H54 (cell line): ENCODE measurements at places on chromosomes 6 and 20.

DNA sequence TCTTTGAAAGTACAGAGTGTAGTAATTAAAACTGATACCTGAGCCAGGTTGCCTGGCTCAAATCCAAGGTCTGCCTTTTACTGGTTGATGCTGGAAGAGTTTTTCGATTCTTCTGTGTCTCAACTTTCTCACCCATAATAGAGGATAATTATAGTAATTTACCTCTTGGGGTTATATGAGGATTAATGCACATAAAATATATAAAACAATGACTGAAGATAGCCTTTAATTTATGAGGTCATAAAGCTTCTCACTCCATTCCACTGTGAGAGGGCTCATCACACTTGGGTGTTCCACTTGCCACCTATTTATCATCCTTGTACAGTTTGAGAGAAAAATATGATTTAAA is 10.2 kb downstream of the HLA-DRB5 start:
- DNase-seq: no peak

DNA sequence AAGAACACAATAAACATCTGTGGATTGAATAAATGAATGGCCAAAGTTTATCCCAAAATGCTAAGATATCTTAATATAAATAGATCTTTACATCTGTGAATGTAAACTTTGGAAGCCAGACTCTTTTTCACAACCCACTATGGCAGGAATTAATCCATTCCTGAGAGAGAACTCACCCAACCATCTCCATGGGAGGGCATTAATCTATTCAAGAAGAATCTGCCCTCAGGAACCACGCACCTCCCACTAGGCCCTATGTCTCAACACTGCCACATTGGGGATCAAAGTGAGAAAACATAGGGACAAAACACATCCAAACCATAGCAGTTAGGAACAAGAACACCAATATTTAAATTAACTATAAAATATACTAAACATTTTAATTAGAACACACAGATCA is 3.4 kb downstream of the UBE3D start:
- no peak for DNase-seq

GRCh38 chr6:79984261-79984660 is 20.2 kb upstream of the TTK start:
- no peak for DNase-seq

GRCh38 chr20:39489986-39490560 is 527.9 kb downstream of the DHX35 start:
- DNase-seq: no peak

- no peak for DNase-seq
Measured at GRCh38 chr6:73421534-73421933, 26.9 kb downstream of the DDX43 start.

DNA sequence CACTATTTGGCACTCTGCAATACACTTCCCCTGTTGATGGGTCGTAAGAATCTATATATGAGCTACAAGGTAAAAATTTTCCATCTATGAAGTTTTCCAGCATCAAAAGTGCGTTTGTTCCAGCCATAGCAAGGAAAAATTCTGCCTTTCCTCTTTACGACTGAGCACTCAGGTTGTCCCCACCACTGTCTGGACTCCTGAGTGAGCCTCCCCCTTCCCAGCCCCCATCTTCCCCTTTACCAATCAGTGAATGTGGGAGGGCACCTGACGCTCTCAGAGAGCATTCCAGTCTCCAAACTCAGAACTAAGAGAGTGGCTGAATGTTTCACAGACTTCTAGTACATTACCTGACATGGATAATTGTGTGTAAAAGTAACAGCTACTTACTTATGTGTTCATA is at the start of gene ALDH8A1:
Gene ALDH8A1, minus strand, starts transcription at position 175 of the 400 bp plus-strand sequence. Its CDS starts 48 bp downstream, at position 127.
- no peak for DNase-seq

GRCh38 chr6:133245422-133245903 is 4.3 kb downstream of the EYA4 start:
- DNase-seq: no peak

- no peak for DNase-seq
Measured at GRCh38 chr6:22091424-22091948, 205.3 kb downstream of the PRL start.

DNA sequence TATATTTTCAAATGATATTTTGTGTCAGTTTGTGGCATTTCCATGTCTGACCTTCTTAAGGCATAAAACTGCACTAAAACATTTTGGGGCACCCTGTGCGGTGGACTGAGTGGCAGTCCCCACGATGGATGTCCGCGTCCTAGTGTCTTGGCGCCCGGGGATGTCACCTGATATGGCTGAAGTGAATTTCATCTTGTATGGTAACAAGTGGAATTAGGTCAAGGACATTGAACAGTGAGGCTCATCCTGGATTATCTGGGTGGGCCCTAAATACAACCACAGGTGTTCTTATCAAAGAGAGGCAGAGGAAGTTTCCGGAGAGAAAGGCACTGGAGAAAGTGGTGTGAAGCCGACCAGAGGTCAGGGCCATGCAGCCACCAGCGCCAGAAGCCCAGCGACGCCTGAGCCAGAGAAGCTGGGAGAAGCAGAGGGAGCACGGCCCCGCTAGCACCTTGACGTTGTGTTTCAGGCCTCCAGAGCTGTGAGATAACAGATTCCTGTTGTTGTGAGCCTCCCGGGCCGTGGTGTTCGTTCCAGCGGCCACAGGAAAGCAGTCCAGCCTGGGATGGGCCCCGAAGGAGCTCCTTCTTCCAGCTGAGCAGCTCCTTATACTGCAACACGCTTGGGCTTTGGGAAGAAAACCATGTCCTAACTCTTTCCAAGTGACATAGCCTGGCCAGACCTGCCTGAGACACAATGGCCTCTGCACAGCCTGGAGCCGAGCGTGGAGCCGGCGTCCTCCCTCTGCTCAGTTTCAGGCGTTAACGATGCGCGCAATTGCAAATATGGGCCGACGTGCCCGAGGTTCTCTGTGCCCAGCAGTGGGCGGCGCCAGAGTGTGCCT is 22.5 kb downstream of the THBS2 start:
- DNase-seq: no peak

- no peak for DNase-seq
Measured at GRCh38 chr6:26349964-26350857, 14.8 kb upstream of the BTN3A2 start.

DNA sequence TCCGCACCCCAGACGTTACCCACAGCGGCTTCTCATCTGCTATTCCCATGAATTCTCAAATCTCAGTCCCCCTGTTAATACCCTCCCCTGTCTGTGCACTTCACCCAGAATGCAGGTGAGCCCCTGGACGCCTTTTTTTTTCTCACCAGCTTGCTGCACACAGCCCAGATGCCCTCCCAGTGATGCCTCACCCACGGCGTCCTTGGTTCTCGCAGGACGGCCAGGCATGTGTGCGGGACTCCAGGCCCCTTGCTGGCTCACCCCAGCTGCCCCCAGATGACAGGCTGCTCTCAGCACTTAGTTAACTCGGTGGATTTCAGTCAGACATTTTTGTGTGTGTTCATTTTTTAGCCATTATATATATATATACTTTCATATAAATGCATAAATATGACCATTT is 25.4 kb upstream of the PI16 start:
- DNase-seq: no peak

- DNase-seq: no peak
Measured at GRCh38 chr20:22470620-22471026, 113.7 kb downstream of the FOXA2 start.

GRCh38 chr6:42221546-42221945 is 3.9 kb upstream of the MRPS10 start:
- DNase-seq: no peak

- DNase-seq: peak; percentile 78
Measured at GRCh38 chr20:47181056-47181862, 175.2 kb downstream of the ZMYND8 start.

- DNase-seq: peak; percentile 68
Measured at GRCh38 chr20:3209257-3209945, at the start of gene ITPA. Gene ITPA (plus strand): TSS chr20:3209498. CDS start chr20:3209552, 54 bp downstream.

GRCh38 chr6:111219785-111220184 is 132.5 kb downstream of the SLC16A10 start:
- DNase-seq: no peak

DNA sequence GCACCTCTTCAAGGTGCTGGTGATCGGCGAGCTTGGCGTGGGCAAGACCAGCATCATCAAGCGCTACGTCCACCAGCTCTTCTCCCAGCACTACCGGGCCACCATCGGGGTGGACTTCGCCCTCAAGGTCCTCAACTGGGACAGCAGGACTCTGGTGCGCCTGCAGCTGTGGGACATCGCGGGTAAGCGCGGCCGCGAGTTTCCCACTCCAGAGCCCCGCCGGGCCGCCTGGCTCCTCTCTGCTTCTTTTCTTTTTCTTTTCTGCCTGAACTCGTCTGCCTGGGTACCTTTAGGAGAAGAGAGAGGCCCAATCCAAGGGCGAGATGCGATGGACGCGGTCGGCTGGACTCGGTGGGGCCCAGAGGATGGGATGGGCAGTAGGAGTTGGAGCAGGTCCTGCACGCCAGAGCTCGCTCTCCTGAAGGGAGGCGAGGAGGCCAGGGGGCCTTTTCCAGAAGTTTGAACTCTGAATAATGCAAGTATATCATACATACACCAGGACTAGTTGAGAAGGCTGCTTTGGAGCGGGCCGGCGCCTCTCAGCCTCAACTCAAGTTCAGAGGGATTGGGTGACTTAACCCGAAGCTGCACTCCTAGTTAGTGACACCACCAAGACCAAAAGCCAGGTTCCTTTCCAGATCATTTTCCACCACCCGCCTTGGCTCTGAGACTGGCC is 445 bp downstream of the RAB32 start:
- DNase-seq: peak; percentile 7

DNA sequence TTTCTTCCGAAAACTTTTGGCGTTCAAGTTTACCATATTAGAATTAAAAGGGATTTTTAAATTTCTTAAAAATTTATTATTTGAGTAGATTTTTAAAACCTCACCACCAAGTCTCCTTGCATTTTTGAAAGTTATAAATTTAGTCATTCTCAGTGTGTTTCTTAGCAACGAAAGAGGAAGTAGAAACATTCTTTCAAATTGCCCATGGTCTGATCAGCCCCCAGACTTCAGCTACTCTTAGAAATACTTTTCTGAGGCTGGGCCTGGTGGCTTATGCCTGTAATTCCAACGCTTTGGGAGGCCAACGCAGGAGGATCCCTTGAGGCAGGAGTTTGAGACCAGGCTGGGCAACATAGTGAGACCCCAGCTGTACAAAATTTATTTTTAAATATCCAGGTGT is 15.1 kb upstream of the RTF2 start:
- no peak for DNase-seq

- peak; percentile 38 for DNase-seq
Measured at GRCh38 chr6:16760516-16761470, at the start of gene ATXN1. Gene ATXN1 (minus strand): TSS chr6:16761460.

- DNase-seq: no peak
Measured at GRCh38 chr6:163667372-163668060, 253.0 kb downstream of the QKI start.

DNA sequence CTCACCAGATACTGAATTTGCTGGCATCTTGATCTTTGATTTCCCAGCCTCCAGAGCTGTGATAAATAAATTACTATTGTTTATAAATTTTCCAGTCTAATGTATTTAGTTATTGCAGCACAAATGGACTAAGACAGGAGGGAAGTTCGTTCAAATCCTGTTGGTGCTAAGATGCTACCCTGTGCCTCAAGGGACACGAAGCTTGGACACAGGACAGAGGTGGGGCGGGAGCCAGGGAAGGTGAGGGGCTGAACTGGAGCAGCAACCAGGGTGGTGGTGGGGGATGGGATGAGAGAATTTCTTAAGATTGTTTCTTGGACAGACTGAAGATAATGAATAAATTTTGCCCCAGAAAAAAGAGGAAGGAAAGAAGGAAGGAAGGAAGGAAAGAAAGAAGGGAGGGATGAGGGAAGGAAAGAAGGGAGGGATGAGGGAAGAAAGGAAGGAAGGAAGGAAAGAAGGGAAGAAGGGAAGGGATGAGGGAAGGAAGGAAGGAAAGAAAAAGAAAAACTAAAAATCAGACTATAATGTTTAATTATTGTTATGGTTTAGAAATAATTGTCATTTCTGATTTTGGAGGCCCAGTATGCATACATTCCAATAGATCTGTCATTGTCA is 127.2 kb downstream of the CDC5L start:
- DNase-seq: no peak

GRCh38 chr6:52231406-52232127 is 12.7 kb downstream of the IL17F start:
- no peak for DNase-seq

- DNase-seq: peak; percentile 61
Measured at GRCh38 chr6:161369339-161369738, 95.5 kb upstream of the AGPAT4 start.

DNA sequence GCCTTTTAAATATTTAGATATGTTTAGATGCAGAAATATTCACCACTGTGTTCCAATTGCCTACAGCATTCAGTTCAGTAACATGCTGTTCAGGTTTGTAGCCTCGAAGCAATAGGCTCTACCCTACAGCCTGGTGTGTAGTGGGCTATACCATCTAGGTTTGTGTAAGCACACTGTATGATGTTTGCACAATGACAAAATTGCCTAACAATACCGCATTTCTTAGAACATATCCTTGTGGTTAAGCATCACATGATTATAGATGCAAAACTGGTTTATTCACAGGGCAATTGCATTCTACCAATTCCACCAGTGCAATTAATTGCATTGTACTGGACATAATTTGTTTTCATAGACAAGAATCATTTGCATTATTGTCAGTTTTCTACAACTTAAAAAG is 7.9 kb upstream of the SLC22A16 start:
- no peak for DNase-seq

DNA sequence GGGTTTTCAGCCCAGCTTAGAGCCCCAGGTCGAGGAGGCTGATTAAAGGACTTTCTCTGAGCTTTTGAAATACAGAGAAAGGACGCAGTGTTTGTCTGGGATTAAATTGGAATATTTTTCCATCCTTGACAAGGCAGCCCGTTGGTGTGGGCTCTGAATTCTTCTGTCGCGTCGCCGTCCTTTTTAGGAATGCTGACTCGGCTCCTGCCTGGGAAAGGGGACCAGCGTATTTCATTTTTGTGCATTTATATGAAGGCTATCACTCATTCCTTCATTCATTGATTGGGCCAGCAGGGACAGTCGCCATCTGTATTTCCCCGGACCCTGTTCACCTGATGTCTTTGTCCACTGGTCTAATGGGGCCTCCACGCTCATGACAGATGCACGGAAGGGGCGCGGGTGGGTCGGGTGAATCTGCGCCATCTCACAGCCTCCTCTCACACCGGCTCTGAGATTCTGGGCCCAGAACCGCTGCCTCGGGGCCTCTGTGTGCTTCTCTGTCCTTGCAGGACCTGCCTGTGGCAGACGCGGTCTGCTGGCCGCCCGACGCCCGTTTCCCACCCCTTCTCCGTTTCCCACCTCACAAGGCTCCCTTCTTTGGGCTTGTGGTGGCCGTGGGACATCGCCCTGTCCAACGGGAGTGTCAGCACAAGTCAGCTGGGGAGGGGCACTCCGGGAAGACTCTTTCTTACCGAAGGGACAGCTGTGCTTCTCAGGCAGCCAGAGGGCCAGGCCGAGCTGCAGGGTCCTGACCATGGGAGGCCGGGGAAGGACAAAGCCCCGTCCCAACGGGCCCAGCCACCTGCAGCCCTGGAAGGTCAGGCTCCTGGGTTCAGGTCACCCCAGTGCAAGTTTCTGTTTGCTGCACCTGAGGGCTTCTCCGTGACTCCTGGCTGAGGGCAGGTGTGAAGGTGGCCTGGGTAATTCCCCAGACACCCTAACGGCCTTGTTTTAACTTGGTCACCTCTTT is 157.3 kb downstream of the TAF4 start:
- no peak for DNase-seq

- no peak for DNase-seq
Measured at GRCh38 chr6:113585246-113585645, 271.9 kb upstream of the MARCKS start.
